ENCODE measurements at places on chromosomes 5 and 9. TPM values are rescaled to one million over a fixed set of nuclear protein-coding genes. Genes with fewer than 3 reads are reported as not detected.

- DNase-seq, result no peak
These were observed 48.4 kb upstream of the APC start for GRCh38 chr5:112689155-112689909.

DNA sequence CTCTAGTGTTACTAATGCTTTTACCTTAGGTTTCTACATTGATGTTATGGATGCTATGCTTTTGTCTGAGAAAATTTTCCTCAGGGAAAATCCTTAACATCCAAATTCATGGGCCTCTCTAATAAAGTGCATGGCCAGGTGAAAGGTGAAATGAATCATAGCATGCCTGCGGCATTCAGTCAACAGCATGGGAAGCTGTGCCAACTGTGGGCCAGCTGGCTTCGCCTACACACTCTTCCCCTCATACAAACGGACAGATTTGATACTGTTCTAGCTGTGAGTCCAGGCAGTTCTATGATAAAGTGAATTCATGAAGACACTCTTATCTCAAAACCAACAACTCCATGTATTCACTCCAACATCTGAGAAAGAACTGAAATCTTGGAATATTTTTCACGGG is 374.1 kb downstream of the PLK2 start:
- DNase-seq, result no peak

Gene NDUFS6
- total RNA-seq, result 78.6 TPM

DNA sequence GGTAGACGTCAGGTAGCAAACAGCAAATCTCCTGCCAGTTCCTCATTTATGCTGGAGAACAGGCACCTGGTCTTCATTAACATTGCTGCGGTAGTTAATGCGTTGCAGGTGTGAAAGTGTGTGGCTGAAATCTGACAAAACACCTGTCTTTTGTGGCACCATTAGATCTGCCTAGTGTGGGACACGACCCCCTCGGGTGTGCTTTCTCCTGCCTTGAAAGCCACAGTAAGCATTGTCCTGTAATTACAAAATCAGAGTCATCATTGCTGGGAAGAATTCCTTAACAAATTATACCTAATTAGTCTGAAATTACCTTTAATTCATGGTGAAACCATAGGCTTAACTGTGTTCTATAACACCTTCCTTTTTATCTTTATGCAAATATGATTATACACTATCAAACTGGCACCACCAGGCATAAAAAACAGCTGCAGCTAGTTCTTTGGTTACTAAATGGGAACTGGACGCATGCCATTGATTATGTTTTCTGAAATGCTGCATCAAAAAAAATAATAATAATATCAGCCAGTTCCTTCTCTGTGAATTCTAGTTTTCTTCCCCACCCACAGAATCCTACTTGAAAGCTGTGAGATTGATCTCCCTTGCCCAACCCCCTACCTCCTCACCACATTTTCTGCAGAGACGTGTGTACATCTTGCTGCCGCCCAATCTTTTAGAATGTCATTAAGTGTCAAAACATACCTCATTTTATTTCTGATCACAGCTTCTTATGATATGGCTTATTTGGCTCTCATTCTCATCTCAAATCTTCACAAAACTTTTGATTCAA is 374.0 kb downstream of the NFIB start:
- no peak for DNase-seq

GRCh38 chr5:10352430-10353240 is 860 bp upstream of the MARCHF6 start:
- no peak for DNase-seq

DNA sequence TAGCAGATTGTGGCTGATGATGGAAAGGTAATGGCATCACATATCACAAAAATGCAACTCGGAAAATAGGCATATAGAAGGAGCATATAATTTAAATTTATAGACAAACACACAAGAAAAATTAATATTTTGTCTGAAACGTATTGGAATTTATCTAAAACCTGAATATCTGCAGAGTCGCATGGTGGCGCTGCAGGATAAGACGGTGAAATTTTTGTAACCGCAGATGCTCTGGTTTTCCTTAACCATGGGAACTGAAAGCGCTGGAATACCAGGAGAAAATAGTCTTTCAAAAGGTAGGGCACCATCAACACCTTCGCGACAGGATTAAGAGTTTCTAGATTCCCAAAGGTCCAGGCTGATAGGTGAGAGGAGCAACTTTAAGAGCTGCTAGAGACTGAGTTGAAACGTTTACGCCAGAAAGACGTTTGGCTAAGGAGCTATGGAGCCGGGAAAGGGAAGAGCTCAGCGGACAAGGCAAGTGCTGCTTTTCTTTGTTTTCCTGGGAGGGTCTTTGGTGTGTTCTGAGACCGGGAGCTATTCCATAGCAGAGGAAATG is 11.0 kb upstream of the PCDHB15 start:
- DNase-seq, result no peak

Gene PCDHB4
- 1.3 TPM for total RNA-seq

Gene SHROOM1
- 4.7 TPM for total RNA-seq

DNA sequence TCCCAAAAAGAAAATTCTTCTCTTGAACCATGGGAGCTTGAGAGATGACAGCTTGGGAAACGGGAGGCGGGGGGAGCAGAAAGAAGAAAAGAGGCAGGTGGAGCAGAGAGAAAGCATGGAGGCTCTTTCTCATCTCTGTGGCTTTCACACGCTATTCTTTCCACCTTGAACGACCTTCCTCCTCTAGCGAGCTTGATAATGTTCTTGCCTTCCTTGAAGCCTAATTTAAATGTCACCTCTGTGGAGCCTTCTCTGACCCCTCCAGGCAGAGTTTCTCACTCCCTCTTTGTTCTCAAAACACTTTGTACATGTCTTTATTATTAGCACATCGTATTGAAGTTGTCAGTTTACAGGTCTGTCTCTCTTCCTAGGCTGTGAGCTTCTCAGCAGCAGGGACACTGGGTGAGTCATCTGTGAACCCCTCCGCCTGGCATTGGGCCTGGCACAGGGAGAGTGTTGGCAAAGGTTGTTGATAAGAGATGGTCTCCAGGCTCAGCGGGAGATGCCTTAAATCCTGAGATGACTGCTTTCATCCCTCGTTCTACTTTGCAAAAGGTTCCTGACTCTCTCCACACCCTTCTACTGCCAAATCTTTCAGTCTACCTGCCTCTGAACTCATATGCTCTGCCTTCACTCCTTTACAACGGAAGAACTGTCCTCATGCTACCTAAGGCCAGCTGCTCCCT is 14.1 kb upstream of the STRBP start:
- DNase-seq, result peak; percentile 87
